ENCODE measurements at places on chromosomes 2 and 18.

- no peak for DNase-seq
Measured at GRCh38 chr2:46939626-46940359, 24.2 kb upstream of the MCFD2 start.

- DNase-seq, result no peak
Measured at GRCh38 chr18:7116792-7117389, 706 bp downstream of the LAMA1 start.

GRCh38 chr2:36387258-36387916 lies 31.8 kb downstream of the CRIM1 start:
- DNase-seq, result no peak

DNA sequence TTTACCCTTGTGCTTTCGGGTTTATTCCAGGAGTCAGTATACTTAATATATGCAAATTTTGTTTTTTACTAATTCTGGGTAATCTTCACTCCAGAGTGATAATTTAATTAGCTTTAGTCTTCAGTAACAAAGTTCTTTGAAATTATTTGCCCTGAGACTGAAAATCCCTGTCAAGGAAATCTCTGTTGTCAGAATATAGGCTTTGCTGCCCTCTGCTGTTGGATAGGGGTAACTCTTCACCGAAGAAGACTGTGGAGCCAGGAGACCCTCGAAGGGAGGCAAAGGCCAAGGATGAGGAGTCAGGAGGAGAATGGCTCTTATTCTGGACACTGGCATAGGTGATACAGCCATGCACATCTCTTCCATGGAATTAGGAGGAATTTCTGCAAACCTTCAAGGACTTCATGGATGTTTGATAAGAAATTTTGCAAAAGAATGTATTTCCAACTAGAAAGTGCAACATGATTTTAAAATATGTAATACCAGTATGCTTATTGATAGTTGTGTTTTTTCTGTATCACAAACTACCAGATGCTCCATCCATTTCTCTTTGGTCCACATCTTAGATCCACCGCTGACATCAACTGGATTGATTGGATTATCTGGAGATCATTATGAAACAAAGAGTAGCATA lies 182.3 kb downstream of the RDH14 start:
- peak; percentile 23 for DNase-seq

- no peak for DNase-seq
Measured at GRCh38 chr18:69845593-69846506, 101.8 kb downstream of the CD226 start.

- no peak for DNase-seq
Measured at GRCh38 chr2:49813208-49813607, 658.9 kb upstream of the FSHR start.

- DNase-seq, result no peak
Measured at GRCh38 chr2:181947273-181947672, 38.4 kb upstream of the PPP1R1C start.

- no peak for DNase-seq
Measured at GRCh38 chr2:36455011-36455410, 99.4 kb downstream of the CRIM1 start.

GRCh38 chr2:86066007-86066578 lies 39.6 kb downstream of the POLR1A start:
- DNase-seq, result no peak

- DNase-seq, result no peak
Measured at GRCh38 chr2:225275443-225275842, 124.1 kb upstream of the NYAP2 start.

GRCh38 chr2:231123362-231123898 lies 1.4 kb downstream of the HTR2B start:
- no peak for DNase-seq

DNA sequence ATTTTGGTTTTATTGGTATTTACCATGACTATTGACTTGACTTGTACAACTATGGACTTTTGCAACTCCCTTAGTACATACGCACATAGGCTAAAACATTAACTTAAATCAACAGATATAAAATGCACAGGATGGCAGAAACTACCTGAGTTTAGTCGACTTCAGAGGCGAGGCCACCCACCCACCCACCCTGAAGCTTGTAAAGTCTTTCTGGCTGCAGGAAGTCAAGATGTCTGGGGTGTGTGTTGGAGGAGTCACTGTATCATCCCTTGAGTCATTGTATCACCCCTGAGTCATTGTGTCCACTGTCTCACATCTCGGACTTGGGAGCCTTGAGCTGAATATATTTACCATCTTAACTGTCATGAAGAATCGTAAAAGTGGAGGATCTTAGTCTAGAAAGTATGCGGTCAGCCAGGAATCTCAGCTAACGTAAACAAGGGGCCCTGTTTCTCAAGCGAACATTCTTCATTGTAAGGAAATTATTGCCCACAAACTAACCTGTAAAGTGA lies 140.0 kb upstream of the ST6GAL2 start:
- no peak for DNase-seq

DNA sequence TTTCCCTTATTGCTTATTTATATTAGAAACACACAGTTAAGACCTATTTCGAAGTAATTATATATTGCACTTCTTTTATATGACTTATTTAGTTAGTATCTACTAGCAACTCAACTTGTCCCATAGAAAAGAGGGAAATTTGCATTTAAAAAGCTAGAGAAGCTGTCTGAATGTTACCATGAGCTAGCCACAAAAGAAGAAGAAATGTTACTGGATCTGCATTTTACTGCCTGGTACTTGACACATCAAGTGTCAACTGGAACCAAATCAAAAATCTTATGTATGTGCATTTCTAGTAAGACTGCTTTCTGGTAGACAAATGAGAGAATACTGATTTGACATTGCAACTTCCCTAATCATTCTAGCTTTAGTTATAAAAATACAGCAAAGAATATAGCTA lies 424.6 kb upstream of the VRK2 start:
- no peak for DNase-seq

- DNase-seq, result no peak
Measured at GRCh38 chr18:8051453-8051852, 484.3 kb downstream of the PTPRM start.

GRCh38 chr2:42792087-42792582 lies 248 bp downstream of the HAAO start:
- DNase-seq, result peak; percentile 11

- DNase-seq, result no peak
Measured at GRCh38 chr2:174608866-174609214, 11.2 kb upstream of the WIPF1 start.

- no peak for DNase-seq
Measured at GRCh38 chr2:60926741-60927552, 45.6 kb downstream of the REL start.

GRCh38 chr2:32614084-32614483 lies 13.8 kb upstream of the TTC27 start:
- DNase-seq, result no peak

DNA sequence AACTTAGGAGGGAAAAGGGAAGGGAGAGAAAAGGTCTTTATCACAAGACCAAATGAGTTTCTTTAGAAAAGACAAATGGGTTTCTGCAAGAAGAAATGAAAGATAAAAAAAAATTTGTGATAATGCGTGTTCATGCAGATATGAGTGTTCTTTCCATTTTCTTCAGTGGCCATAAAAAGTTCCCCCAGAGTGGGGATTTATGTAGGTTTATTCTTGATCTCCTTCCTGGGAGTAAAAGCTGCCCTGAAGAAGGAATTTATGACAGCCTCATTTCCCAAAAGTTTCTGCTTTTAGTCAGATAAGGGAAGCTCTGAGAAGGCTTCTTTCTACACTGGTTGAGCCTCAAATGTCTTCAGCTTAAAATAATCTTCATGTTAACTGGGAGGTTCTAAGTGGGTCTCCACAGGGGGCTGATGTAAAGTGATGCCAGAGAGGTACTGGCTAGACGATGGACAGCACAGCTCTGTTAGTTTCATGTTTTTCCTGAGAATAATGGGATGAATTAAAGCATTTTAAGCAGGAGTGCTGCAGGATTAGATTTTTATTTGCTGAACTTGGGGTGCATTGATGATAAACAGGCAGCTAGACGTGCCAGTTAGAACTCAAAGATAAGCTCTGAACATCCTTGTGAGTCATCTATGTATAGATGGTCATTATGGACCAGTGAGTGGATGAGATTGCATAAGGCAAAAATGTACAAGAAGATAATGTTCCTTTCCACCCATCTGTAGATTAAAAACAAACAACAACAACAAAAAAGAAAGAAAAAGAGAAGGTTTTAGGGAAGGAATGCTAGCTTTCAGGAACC lies 99.4 kb upstream of the MSH2 start:
- DNase-seq, result no peak

DNA sequence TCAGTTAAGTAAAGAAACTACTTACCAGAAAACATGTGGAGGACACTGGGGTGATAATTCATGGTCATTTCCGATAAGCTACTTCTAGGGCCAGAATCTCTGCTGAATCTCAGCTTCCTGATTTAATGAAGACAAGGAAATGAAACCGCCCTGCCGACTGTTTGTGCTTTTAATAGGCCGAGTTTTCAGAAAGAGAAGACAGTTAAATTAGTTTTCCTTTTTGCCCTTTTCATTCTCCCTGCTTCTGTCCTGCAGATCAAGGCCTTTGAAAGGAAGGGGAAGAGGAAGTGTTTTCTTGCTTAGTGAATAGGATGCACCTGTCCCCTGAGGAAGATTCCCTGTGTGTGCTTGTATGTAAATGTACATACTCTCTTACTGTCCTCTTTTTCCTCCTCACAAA lies 126.6 kb downstream of the SH3RF3 start:
- DNase-seq, result no peak

- no peak for DNase-seq
Measured at GRCh38 chr2:40300391-40300790, 151.5 kb downstream of the SLC8A1 start.

DNA sequence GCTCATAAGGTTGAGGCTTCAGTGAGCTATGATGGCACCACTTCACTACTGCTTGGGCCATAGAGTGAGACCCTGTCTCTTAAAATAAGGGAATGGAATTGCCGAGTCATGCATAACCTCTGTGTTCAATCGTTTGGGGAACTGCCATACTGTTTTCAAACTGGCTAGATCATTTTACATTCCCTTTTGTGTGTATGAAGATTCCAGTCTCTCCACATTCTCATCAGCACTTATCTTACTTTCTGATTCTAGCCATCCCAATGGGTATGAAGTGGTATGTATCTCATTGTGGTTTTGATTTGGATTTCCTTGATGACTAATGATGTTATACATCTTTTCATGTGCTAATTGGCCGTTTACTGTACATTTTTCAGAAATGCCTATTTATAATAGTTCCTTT lies 23.7 kb downstream of the MARCHF7 start:
- no peak for DNase-seq

- DNase-seq, result peak; percentile 41
Measured at GRCh38 chr18:2104620-2105462, 466.5 kb downstream of the METTL4 start.

Measured in CD4-positive, alpha-beta T cell treated with Interleukin-6 for 4 hours (primary cell).